Fibroblast of skin of scalp (primary cell): ENCODE measurements at places on chromosomes 4 and X.
A peak's percentile ranks its signal among the peaks of the same experiment; 100 is the strongest.

GRCh38 chr4:7867701-7868435 lies 71.8 kb downstream of the AFAP1 start:
- DNase-seq: peak; percentile 57

DNA sequence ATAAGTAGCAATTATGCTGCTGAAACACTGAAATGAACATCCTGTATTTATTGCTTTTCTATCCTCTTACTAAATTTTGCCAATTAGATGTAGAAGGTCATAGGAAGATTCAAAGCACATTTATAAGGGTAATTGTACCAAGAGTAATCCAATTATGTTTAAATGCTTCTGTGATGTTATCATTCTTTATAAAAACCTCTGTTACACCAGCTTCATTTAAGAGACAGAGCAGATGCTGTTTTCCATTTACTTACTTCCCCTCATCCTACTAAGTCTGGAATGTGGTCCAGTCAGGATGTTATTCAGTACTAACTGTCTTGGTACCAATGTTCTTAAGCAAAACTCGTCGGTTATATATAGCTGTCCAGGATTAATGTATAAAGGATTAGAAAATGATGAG lies 539.6 kb downstream of the PDHA2 start:
- DNase-seq: no peak

- DNase-seq: no peak
Measured at GRCh38 chrX:95145848-95146490, 1472.0 kb downstream of the FAM133A start.

GRCh38 chr4:104475652-104476051 lies 19.0 kb downstream of the CXXC4 start:
- DNase-seq: no peak

- peak; percentile 72 for DNase-seq
Measured at GRCh38 chr4:188387179-188387791, 248.0 kb downstream of the TRIML1 start.

GRCh38 chr4:30620711-30621110 lies 99.5 kb upstream of the PCDH7 start:
- DNase-seq: no peak

DNA sequence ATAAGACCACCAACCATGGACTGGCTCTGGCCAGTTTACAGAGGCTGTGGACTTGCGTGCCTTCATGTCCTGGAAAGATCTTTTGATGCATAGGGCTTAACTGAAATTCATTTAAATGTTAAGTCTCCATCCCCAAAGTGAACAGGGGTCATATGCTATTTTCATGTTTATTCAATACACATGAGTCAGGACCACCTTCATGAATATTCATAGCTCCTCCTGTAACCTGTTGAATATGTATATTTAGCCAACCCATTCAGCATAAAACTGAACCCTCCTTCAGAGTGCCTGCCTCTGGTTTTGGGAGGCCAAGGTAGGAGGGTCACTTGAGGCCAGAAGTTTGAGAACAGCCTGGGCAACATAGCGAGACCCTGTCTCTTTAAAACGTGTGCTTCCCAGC lies 7.1 kb downstream of the CTPS2 start:
- DNase-seq: no peak

- DNase-seq: no peak
Measured at GRCh38 chrX:52265713-52266112, 81.0 kb downstream of the MAGED4 start.

- DNase-seq: peak; percentile 39
Measured at GRCh38 chr4:98599617-98600205, 58.7 kb downstream of the TSPAN5 start.

- peak; percentile 46 for DNase-seq
Measured at GRCh38 chrX:57821703-57822387, 88.4 kb downstream of the ZXDA start.

GRCh38 chr4:26701786-26702227 lies 117.9 kb downstream of the TBC1D19 start:
- no peak for DNase-seq

- no peak for DNase-seq
Measured at GRCh38 chr4:7850489-7850888, 89.2 kb downstream of the AFAP1 start.

DNA sequence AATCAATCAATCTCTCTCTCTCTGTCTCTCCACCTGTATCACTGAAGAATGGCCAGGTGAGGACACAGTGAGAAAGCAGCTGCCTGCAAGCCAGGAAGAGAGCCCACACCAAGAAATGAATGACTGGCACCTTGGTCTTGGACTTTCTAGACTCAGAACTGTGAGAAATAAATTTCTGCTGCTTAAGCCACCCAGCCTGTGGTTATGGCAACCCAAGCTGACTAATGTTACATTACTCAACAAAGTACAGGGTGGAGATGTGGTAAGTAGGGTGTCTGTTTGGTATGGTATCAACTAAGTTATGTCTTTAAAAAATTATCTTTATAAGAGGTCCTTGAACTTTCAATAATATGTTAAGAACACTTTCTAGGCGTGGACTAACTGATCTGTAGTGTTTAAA lies 159.3 kb downstream of the EPHA5 start:
- DNase-seq: peak; percentile 79

DNA sequence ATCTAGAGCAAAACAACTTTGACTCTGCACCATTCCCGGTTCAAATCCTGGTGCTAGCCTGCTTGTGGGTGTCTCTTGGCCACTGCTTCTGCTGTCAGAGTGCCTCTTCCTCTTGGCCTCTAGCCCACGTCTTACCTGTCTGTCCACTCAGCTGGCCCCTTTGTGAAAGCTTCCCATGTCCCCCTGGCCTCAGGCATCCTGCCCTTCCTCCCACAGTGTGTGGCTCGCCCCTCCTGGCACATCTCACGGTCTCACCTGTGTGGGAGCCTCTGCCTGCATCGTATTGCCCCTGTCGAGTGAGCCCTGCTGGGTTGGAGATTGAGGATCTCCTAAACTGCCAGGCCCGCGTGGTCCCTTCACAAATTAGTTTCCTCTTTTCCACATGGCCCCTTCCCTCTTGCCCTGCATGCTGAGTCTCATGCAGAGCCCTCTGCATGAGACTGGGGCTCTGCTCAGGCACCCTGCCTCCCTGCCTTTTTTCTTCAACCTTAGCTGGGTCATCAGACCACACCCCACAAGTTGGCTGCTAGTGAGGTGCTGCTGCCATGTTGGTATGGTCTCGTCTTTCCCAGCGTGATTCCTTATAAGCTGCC lies 53.7 kb upstream of the TADA2B start:
- DNase-seq: no peak

GRCh38 chrX:153554519-153555167 lies 37.2 kb downstream of the ATP2B3 start:
- DNase-seq: peak; percentile 40

DNA sequence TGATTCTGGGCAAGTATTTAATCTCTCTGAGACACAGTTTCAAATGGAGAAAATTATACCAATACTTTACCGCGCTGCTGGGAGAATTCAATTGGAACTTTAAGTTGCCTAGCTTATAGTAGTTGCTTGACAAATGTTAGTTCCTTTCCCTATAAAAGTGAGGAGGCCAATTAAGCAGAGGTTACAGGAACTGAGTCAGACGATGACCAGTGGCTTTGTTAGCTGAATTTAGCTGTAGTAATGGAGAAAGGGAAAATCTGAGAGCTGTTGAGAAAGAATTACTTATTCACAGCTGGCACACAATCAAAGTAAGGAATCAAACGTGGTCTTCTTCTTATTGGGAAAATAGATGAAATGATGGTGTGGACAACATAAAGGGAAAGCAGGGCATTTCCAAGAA lies 29.6 kb downstream of the SMARCA1 start:
- no peak for DNase-seq

DNA sequence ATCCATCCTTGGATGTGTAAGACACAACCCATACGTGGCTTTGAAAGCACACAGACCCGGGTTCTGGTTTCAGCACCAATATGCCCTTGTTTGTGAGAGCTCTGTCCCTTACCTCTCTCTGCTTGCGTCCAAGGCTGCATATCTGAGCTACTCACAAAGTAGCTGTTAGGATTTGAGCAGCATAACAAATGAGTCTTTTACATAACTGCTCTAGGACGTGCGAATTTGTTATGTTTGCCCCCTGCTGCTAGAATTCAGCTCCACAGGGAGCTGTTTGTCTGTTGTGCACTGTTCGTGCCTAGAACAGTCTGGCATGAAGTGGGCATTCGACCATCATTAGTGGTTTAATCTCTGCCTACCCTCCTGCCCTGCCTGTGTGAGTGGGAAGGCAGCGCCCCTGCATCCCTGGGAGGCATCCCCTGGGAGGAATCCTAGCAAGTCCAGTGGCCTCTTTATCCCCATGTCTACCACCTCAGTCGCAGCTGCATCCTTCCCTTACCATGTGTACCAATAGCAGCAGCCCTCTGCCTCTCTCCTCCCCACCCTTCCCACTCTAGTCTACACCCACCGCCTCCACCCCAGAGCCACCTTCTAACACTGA lies 42.1 kb downstream of the SLC2A9 start:
- peak; percentile 2 for DNase-seq

DNA sequence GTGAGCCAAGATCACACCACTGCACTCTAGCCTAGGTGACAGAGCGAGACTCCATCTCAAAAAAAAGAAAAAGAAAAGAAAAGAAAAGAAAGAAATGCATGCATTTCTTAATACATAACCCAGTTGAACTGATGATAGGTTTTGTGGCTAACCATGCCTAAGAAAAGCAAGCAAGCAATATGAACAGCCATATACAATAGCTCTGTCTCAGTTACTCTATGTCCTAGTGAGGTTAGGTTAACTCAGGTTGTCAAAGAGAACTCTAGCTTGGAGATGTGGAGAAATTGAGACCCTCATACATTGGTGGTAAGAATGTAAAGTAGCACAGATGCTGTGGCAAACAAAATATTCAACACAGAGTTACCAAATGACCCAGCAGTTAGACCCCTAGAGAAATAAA lies 167.0 kb upstream of the RASGEF1B start:
- no peak for DNase-seq

DNA sequence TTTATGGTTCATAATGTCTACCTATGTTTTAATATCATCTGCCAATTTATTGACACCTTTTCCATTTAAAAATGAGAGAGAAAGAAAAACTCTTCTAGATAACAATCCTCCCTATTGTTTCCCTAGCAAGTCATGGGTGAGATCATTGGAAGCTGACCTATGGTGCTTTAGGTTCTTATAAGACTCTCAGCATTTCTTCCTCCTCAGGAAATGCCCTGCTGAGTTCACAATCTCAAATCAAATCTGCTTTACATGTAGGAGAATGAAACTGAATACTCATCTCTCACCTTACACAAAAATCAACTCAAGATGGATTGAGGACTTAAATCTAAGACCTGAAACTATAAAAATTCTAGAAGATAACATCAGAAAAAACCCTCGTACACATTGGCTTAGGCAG lies 267.4 kb downstream of the RAPGEF2 start:
- no peak for DNase-seq

DNA sequence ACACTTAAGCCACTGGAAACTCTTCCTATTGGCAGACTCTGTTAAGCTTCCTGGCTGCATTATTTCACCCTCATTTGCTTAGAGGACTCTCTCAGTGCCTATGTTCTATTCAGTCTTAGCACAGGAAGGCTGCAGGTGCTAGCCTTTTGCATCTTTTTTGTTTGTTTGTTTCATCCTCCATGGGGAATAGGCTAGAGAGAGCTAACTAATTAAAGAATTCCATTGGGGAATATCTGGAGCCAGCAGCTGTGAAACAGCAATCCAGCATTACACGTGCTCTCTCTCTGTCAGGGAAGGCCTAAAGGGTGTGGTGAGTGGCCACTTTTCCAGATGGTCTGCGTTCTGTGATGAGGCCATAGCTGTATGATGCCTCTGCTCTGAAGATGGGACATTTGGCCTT lies 633.6 kb downstream of the SPRY1 start:
- DNase-seq: no peak

- DNase-seq: peak; percentile 20
Measured at GRCh38 chrX:74179071-74179470, 124.9 kb upstream of the ZCCHC13 start.

DNA sequence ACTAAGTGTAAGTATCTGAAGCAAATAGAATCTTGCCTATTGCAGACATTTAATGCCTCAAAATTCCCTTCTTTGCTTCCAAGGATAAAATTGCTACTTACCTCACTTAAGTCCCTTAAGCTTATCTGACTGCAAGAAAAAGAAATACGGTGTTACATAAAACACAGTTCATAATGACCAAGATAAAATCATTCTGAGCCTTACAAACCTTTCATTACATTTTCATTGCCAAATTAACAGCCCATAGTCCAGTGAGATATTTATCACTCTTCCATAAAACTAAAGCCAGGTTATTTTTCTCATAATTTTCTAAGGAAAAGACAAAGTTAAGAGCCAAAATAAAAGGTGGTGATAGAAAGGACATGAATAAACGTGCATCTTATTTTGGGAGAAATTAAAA lies 74.9 kb upstream of the ZNF518B start:
- DNase-seq: no peak

DNA sequence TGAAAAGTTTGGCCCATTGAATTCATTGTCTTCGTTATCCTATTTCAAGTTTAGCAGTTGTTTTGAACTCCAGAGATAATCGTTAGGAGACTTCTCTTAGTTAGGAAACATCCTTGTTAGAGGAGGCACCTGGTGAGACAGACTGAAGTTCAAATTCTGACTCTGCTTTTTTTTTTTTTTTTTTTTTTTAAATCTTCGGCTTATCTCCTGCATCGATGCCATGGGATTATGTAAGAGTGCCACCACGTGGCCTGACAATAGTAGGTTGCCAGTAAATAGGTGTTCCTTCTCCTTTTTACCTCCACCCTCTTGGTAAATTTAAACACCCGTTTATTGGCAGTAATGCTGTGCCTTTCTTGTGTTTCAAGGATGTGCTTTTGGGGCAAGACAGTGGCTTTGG lies 149.3 kb downstream of the SOWAHB start:
- DNase-seq: peak; percentile 54

DNA sequence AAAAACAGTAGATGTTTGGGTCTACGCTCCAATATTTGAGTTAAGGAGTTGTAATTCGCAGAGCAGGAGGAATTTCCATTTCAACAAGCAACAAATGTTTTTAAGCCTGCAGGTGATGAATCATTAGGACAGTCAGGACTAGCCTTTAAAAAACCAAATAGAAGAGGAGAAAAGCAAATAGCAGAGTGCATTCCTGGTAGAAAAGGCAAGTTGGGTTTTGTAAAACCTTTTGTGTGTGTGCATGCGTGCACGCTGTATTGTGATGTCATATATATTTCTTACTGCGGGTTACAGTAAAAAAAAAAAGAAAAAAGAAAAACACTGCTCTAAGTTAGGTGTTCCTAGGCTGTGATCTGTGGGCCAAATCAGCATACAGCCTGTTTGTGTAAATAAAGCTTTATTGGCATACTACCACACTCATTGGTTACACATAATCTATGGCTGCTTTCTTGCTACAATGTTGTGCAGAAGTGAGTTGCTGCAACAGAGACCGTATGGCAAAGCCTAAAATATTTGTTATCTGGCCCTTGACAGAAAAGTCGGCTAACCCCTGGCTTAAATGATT lies 135.6 kb downstream of the MID1 start:
- no peak for DNase-seq

DNA sequence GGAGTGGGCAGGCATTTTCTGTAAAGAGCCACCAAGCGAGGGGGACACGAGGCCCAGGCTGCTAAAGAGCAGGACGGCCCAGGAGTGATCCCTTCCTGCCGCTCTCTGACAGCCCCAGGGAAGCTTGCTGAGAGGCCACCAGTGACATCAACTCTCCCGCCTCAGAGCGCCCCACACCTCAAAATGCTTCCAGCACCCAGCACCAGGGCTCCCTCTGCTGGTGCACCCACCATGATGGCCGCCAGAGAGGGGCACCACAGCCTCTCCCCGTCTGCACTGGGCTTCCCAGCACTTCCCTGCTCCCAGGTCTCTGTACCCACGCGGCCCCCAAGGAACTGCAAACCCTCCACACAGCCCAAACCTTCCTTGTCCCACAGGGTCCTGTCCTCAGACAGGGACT lies 40.4 kb downstream of the GAK start:
- no peak for DNase-seq

GRCh38 chrX:105101378-105101777 lies 119.1 kb downstream of the TEX13A start:
- no peak for DNase-seq
